ENCODE measurements at places on chromosomes 13 and 19.

GRCh38 chr13:36717966-36718545 lies 44.2 kb downstream of the SERTM1 start:
- H3K4me3 ChIP-seq: no peak overlapping the region
- no peak overlapping the region for H3K27ac ChIP-seq
- H3K27me3 ChIP-seq: no peaks in the 10 kb centered on the region
- no peaks in the 10 kb centered on the region for H3K36me3 ChIP-seq

GRCh38 chr13:19266979-19267378 lies 85.4 kb upstream of the TUBA3C start:
- no peak overlapping the region for H3K27ac ChIP-seq
- DNase-seq: no peak
- H3K27me3 ChIP-seq: no peaks in the 10 kb centered on the region
- no peaks in the 10 kb centered on the region for H3K36me3 ChIP-seq

- H3K4me3 ChIP-seq: no peak overlapping the region
- H3K4me1 ChIP-seq: peaks cover 11% of the 10 kb centered on the region
- no peaks in the 10 kb centered on the region for H3K36me3 ChIP-seq
- no peak overlapping the region for H3K27ac ChIP-seq
Measured at GRCh38 chr19:51094696-51095279, 12.1 kb upstream of the KLK14 start.

GRCh38 chr19:55704494-55705245 lies 29.6 kb downstream of the EPN1 start:
- no peaks in the 10 kb centered on the region for H3K36me3 ChIP-seq
- H3K27ac ChIP-seq: no peak overlapping the region
- no peak overlapping the region for H3K4me3 ChIP-seq
- no peak for DNase-seq
- H3K4me1 ChIP-seq: no peaks in the 10 kb centered on the region
- no peaks in the 10 kb centered on the region for H3K27me3 ChIP-seq

DNA sequence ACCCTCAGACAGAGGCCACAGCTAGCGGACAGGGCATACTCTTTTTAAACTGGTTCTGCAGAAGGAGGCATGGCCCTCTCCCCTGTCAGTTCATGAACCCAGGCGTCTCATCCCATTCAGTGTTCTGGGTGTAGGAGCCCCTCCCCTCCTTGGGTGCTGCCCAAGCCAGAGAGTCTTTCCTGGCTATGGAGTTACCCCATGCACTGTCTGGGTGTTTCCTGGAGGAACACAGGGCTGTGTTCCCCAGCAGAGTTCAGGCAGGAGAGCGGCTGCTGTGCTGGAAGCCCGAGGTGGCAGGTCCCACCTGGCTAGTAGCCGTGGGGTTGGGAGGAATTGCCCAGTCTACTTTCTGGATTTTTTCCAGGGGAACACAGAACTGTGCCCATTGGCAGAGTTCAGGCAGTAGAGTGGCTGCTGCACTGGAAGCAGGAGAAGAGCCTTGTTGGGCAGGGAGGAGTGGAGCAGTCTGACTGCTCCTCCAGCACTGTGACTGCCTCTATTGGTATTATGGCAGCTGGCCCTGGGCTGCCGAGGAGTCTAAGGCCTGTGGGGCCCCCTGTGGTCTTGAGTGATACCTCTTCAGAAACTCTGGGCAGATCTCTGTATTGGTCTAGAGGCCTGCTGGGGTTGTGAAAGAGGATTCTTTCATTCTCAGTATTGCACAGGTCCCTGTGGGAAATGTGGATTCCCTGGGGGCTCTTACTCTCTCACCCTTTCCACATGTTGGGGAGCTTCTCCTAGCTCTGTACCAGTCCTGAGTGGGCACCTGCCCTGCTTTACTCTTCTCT lies 168.3 kb downstream of the PCDH20 start:
- no peaks in the 10 kb centered on the region for H3K36me3 ChIP-seq
- DNase-seq: no peak
- H3K4me1 ChIP-seq: no peaks in the 10 kb centered on the region

DNA sequence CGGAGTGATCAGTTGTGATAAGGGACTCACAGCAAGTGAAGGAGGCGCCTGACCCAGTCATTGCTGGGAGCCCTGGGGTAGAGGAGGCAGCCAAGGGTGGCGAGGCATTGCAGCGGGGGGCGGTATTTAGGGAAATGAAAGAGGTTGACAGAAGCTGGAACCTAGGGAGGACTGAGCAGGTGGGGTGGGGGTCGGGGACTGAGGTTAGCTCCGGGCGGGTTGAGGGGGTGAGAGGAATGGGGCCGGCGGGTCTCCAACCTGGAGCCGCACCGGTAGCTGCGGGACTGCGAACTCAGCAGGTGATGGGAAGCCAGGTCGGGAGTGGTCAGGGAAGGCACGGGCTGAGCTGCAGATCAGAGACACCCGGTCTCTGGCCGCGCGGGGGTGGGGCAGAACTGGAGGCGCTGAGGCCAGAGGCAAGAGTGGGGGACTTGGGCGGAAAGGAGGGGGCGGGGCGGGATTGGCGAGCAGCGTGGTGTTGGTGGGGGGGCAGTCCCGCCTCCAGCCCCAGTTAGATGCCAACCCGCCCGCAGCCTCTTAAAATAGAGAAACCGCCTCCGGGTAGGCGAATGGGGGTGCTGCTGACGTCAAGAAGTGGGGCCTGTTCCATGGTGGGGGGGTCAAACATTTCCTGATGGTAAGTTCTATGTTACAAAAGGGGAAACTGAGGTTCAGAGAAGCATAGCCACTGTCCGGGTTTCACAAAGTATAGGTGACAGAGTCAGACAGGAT lies 1.5 kb downstream of the MAST3 start:
- no peak overlapping the region for H3K27ac ChIP-seq
- no peaks in the 10 kb centered on the region for H3K36me3 ChIP-seq
- no peaks in the 10 kb centered on the region for H3K4me1 ChIP-seq
- peak overlapping the region; percentile 54 for H3K4me3 ChIP-seq
- H3K27me3 ChIP-seq: no peaks in the 10 kb centered on the region

- DNase-seq: no peak
- H3K27me3 ChIP-seq: no peaks in the 10 kb centered on the region
- peak overlapping the region; percentile 91 for H3K27ac ChIP-seq
- H3K4me1 ChIP-seq: peaks cover 25% of the 10 kb centered on the region
Measured at GRCh38 chr19:4969772-4970531, 1.0 kb downstream of the KDM4B start.

GRCh38 chr13:79775830-79776229 lies 294.9 kb downstream of the NDFIP2 start:
- no peaks in the 10 kb centered on the region for H3K27me3 ChIP-seq
- H3K27ac ChIP-seq: no peak overlapping the region
- DNase-seq: no peak
- no peak overlapping the region for H3K4me3 ChIP-seq
- no peaks in the 10 kb centered on the region for H3K4me1 ChIP-seq

- H3K4me1 ChIP-seq: no peaks in the 10 kb centered on the region
- no peaks in the 10 kb centered on the region for H3K36me3 ChIP-seq
- H3K27me3 ChIP-seq: no peaks in the 10 kb centered on the region
- H3K27ac ChIP-seq: no peak overlapping the region
- no peak for DNase-seq
Measured at GRCh38 chr13:96821381-96821780, 172.9 kb downstream of the OXGR1 start.

- no peaks in the 10 kb centered on the region for H3K36me3 ChIP-seq
- H3K4me3 ChIP-seq: no peak overlapping the region
- no peaks in the 10 kb centered on the region for H3K4me1 ChIP-seq
- no peak for DNase-seq
- H3K27me3 ChIP-seq: no peaks in the 10 kb centered on the region
Measured at GRCh38 chr19:27881213-27881612, 1331.7 kb downstream of the UQCRFS1 start.

DNA sequence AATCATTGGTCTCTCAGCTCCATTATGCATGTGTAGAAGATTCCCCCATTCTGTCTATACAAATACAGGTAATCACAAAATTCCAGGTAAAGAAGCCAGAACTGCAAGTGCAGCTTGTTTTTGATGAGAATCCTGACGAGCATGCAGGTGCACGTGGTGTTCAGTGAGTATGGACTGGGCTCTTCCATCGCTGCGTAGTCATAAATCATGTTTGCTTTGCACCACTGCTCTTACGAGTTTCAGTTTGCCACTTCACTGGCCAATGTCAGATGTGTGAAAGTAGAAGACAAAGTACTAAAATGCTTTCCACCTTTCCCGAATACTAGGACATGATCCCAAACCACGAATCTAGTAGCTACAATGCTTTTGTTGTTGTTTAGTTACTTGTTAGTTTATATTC lies 390.7 kb downstream of the LIG4 start:
- no peaks in the 10 kb centered on the region for H3K36me3 ChIP-seq
- H3K4me3 ChIP-seq: no peak overlapping the region
- no peaks in the 10 kb centered on the region for H3K4me1 ChIP-seq
- DNase-seq: no peak

DNA sequence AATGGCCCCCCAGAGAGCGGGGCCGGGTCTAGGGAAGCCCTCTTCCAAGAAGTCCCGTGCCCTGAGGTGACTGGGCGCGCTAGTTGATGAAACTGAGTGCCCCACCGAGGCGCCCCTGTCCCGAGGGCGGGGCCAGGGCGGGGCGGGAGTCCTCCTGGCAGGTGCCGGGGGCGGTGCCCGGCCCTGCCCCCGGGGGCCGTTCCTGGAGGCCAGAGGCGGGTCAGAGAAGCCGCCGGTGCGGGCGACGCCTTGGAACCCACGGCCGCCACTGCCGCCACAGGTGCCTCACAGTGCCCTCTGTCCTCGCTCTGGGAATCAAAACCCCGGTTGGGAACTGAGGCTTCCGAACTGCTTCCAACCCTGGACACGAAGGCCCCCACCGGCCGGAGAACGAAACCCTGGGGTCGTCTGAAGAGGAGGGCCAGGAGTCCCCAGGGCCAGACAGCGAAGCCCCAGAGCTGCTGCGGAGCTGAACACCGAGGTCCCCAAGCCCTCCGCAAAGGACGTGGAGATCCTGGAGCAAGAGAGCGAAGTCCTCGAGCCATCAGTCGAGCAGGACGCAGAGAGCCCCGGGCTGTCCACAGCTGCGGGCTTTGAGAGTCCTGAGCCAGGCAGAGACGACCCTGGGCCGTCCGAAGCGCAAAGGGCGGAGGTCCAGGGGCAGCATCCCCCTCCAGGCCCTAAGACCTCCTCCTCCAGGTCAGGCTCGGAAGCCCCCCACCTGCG lies at the start of gene MISP3:
Gene MISP3 (plus strand): TSS at position 252 of the 726 bp plus-strand sequence. CDS start 524 bp downstream, outside the sequence.
- H3K27me3 ChIP-seq: no peaks in the 10 kb centered on the region
- peak within 1 kb of the TSS; percentile 86 for H3K27ac ChIP-seq
- H3K4me3 ChIP-seq: peak within 1 kb of the TSS; percentile 63
- H3K4me1 ChIP-seq: no peaks in the 10 kb centered on the region
- DNase-seq: no peak
- H3K36me3 ChIP-seq: no peaks in the 10 kb centered on the region

- H3K4me3 ChIP-seq: no peak overlapping the region
- H3K27ac ChIP-seq: peak overlapping the region; percentile 26
- H3K27me3 ChIP-seq: no peaks in the 10 kb centered on the region
- no peak for DNase-seq
- H3K36me3 ChIP-seq: no peaks in the 10 kb centered on the region
Measured at GRCh38 chr19:34275705-34276104, 21.4 kb downstream of the GARRE1 start.

DNA sequence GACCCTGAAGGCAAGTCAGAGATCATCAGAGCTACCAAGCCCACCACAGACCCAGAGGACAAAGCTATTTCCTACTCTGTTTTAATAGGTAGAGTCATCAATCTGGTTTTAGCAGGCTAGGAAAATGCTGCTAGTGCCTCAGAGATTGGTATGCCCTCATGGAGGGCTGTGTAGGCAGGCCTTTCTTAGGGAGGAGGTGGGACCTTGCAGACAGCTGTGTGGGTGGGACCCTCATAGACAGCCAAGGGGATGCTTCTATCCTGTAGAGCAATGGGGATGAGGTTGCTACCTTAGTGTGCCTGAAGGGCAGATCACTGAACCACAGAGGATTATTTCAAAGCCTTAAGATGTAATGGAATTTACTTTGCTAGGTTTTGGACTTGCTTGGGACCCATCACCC lies 534.9 kb upstream of the KLF12 start:
- H3K4me1 ChIP-seq: no peaks in the 10 kb centered on the region
- H3K27me3 ChIP-seq: no peaks in the 10 kb centered on the region
- DNase-seq: no peak
- no peaks in the 10 kb centered on the region for H3K36me3 ChIP-seq

DNA sequence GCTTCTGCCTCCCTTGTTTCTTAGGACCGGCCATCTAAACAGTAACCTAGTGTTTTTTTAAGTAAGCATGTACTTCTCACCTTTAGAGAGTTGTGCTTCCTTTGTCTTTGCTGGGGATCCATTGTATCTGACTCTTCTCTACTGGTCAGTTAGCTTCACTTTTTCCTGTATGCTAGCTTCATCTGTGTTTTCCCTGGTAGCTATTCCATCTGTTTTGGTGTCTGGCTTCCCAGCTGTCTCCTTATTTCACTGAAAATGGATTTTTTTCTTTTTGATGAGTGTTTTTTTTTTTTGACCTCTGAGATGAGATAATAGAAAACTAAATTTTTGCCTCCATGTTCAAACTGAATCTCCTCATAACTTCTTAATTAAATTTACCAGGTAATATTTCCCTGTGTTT lies 637.0 kb upstream of the SLC10A2 start:
- no peak for DNase-seq
- no peaks in the 10 kb centered on the region for H3K27me3 ChIP-seq
- no peak overlapping the region for H3K4me3 ChIP-seq
- no peak overlapping the region for H3K27ac ChIP-seq
- H3K4me1 ChIP-seq: no peaks in the 10 kb centered on the region
- no peaks in the 10 kb centered on the region for H3K36me3 ChIP-seq

- no peak overlapping the region for H3K27ac ChIP-seq
- no peaks in the 10 kb centered on the region for H3K36me3 ChIP-seq
- H3K4me1 ChIP-seq: no peaks in the 10 kb centered on the region
- H3K27me3 ChIP-seq: no peaks in the 10 kb centered on the region
Measured at GRCh38 chr13:79084802-79085424, 321.1 kb downstream of the RBM26 start.

- H3K4me1 ChIP-seq: peaks cover 14% of the 10 kb centered on the region
- H3K4me3 ChIP-seq: no peak overlapping the region
- DNase-seq: no peak
Measured at GRCh38 chr13:35712907-35713761, 236.6 kb upstream of the MAB21L1 start.

GRCh38 chr13:27250833-27251165 lies 559 bp upstream of the RPL21 start:
- no peaks in the 10 kb centered on the region for H3K4me1 ChIP-seq
- no peak for DNase-seq
- H3K27me3 ChIP-seq: no peaks in the 10 kb centered on the region
- H3K4me3 ChIP-seq: peak overlapping the region; percentile 97
- peak overlapping the region; percentile 92 for H3K27ac ChIP-seq

DNA sequence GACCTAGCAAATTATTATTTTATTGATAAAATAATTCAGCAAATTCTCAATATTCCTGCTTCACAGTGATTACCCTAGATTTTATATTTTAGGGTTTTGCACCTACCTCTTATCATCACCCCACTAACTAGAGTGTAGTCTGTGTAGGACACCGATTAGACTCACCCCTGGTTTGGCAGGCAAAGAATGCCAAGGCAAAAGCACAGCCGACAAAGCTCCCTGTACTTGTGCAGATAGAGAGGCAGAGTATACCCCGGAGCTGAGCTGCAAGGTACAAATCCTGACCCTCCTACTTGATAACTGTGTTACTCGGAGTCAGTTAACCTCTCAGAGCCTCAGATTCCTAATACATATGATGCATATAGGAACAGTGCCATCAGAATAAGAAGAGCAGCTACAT lies 225.7 kb downstream of the ENOX1 start:
- no peak overlapping the region for H3K4me3 ChIP-seq
- no peaks in the 10 kb centered on the region for H3K4me1 ChIP-seq
- no peak for DNase-seq
- H3K27ac ChIP-seq: no peak overlapping the region

- no peak overlapping the region for H3K4me3 ChIP-seq
- H3K27ac ChIP-seq: no peak overlapping the region
- H3K27me3 ChIP-seq: peaks cover 2% of the 10 kb centered on the region
Measured at GRCh38 chr19:29504454-29504853, 21.3 kb upstream of the VSTM2B start.

- peak overlapping the region; percentile 74 for H3K4me3 ChIP-seq
- no peaks in the 10 kb centered on the region for H3K4me1 ChIP-seq
- peak overlapping the region; percentile 96 for H3K27ac ChIP-seq
Measured at GRCh38 chr19:12996406-12997094, 1.3 kb downstream of the NFIX start.
